ENCODE measurements at places on chromosomes 2 and 18. TPM values are rescaled to one million over a fixed set of nuclear protein-coding genes. Genes with fewer than 3 reads are reported as not detected.
A peak's percentile ranks its signal among the peaks of the same experiment; 100 is the strongest.

CD8B2 gene
- 0.21 TPM for total RNA-seq

OTX1 gene
- 0.27 TPM for total RNA-seq

NGEF gene
- 1.7 TPM for total RNA-seq

GKN2 gene
- 53.3 TPM for total RNA-seq

CNGA3 gene
- 0.18 TPM for total RNA-seq

ANTXR1 gene
- 54.3 TPM for total RNA-seq

IMPA2 gene
- 54.2 TPM for total RNA-seq

NDUFV2 gene
- 108 TPM for total RNA-seq

FEV gene
- not detected for total RNA-seq

CABLES1 gene
- total RNA-seq = 44.2 TPM

GALNT14 gene
- 0.83 TPM for total RNA-seq

KCNG2 gene
- 0.50 TPM for total RNA-seq

DNA sequence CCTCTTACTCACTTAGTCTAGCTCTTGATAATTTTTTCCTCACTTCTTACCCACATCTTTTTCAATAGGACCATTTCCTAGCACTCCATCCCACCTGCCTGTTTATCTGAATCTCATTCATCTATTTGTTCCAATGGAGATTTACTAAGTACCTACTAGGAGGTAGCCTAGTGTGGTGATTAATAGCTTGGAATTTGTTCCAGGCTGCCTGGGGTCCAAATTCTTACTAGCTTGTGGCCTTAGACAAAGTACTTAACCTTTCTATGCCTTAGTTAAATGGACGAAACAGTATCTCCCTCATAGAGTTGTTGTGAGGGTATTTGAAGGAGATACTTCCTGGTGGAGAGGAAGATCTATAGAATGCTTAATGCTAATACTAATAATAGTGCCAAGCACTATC, 42.9 kb upstream of the SERTAD2 start:
- DNase-seq = no peak
- H3K36me3 ChIP-seq = no peaks in the 10 kb centered on the region
- H3K4me1 ChIP-seq = no peaks in the 10 kb centered on the region
- no peaks in the 10 kb centered on the region for H3K27me3 ChIP-seq
- H3K27ac ChIP-seq = no peak overlapping the region
- no peak overlapping the region for H3K4me3 ChIP-seq

- no peaks in the 10 kb centered on the region for H3K36me3 ChIP-seq
- H3K4me1 ChIP-seq = no peaks in the 10 kb centered on the region
- H3K4me3 ChIP-seq = no peak overlapping the region
- no peak for DNase-seq
- no peaks in the 10 kb centered on the region for H3K27me3 ChIP-seq
Observed at GRCh38 chr2:210859314-210859713, 302.9 kb downstream of the CPS1 start.

- no peak overlapping the region for H3K4me3 ChIP-seq
- no peak overlapping the region for H3K27ac ChIP-seq
- H3K27me3 ChIP-seq = no peaks in the 10 kb centered on the region
Observed at GRCh38 chr18:2889761-2890192, 43.0 kb downstream of the EMILIN2 start.

DNA sequence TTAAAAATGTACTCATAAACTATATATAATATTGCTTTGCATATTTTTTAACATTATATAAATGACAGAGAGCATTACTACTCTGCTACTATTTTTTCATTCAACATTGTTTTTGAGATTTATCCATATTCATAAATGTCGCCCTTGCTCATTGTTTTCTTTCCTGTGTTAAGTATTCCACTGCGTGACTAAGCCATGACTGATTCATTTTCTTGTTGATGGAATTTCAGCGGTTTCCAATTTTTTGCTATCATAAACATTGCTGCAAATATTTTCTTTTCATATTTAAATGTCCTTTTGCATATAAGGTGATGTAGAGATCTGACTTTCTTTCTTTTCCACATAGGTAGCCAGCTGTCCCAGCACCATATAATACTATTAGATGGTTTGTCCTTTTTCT, 57.6 kb downstream of the SFXN5 start:
- H3K36me3 ChIP-seq = peaks cover 7% of the 10 kb centered on the region
- H3K27ac ChIP-seq = no peak overlapping the region
- no peak overlapping the region for H3K4me3 ChIP-seq
- no peaks in the 10 kb centered on the region for H3K4me1 ChIP-seq
- no peak for DNase-seq

GRCh38 chr18:12278741-12279682, 24.9 kb downstream of the CIDEA start:
- no peaks in the 10 kb centered on the region for H3K36me3 ChIP-seq
- H3K27me3 ChIP-seq = no peaks in the 10 kb centered on the region
- peak; percentile 74 for DNase-seq

DNA sequence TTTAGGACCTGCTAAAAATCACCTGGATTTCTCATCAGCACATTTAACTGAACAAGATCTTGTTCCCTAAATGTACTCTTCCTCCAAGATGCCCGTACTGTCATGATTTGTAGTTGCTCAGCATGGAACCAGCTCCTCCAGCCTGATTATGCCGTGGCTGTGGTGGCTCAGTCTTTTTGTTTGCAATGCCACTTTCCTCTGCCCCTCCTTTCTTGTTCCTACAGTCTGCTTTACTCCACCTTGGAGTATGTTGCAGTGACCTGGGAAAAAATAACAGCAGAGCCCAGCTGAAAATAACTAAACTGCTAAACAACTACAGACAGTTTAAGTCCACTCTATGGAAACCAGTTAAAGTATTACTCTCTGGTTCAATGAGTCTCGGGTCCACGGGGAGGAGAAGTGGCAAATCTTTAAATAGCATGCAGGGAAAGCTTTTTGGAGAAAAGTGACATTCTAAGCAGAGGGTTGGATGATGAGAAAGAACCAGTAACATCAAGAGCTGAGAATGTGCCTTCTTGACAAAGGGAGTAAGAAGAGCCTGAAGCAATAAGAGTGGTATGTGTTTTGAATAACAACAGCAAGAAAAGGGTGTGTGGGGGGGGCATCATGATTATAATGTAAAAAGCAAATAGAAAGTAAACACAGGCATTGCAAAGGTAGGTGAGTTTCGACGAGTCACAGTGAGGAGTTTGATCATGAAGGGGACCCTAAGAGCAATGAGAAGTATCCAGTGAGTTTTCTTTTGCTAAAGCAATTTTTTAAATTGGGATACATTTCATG, 225.7 kb downstream of the TMX3 start:
- DNase-seq = no peak
- H3K27ac ChIP-seq = no peak overlapping the region
- H3K36me3 ChIP-seq = no peaks in the 10 kb centered on the region
- H3K27me3 ChIP-seq = no peaks in the 10 kb centered on the region

- no peak overlapping the region for H3K4me3 ChIP-seq
- H3K27me3 ChIP-seq = no peaks in the 10 kb centered on the region
- DNase-seq = no peak
- H3K4me1 ChIP-seq = no peaks in the 10 kb centered on the region
- no peak overlapping the region for H3K27ac ChIP-seq
Observed at GRCh38 chr18:34097312-34097711, 127.4 kb downstream of the NOL4 start.

GRCh38 chr2:127183771-127184170, 36.3 kb downstream of the CYP27C1 start:
- H3K4me1 ChIP-seq = no peaks in the 10 kb centered on the region
- H3K4me3 ChIP-seq = no peak overlapping the region
- no peak for DNase-seq
- H3K27ac ChIP-seq = no peak overlapping the region
- no peaks in the 10 kb centered on the region for H3K36me3 ChIP-seq

GRCh38 chr2:134601264-134601663, 117.5 kb downstream of the TMEM163 start:
- H3K27me3 ChIP-seq = no peaks in the 10 kb centered on the region
- no peak overlapping the region for H3K27ac ChIP-seq
- no peak for DNase-seq
- no peaks in the 10 kb centered on the region for H3K4me1 ChIP-seq

DNA sequence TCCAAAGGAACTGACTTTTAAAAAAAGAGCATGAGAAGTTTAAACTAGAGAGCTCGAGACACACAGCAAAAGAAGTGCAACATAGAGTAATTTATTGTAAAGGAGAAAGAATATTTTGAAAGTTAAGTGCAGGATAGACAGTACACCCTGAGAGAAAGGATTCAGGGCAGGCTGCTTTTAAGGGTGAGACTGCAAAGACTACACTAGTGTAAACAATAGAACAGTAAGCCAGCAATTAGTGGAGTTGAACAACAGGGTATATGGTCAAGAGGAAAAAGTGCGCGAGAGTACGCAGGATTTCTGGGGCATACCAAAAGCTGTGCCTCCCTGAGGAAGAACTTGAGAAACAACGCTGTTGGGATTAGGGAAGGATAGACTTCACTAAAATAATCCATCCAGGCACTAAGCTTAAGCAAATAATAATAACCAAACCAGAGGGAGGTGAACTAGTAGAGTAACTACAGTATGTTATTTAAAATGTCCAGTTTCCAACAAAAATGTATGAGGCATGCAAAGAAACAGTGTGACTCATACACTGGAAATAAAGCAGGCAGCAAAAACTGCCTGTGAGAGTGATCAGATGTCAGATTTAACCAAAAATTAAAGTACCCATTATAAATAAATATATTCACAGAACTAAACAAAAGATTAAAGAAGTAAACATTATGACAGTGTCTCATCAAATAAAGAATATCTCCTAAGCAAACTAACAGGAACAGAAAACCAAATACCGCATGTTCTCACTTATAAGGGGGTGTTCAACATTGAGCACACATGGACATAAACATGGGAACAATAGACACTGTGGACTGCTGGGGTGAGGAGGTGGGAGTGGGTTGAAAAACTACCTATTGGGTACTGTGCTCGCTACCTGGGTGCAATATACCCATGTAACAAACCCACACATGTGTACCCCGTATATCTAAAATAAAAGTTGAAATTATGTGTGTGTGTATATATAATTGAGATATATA, 40.5 kb upstream of the EMILIN2 start:
- DNase-seq = no peak
- H3K4me3 ChIP-seq = no peak overlapping the region
- H3K27me3 ChIP-seq = no peaks in the 10 kb centered on the region
- H3K27ac ChIP-seq = no peak overlapping the region

- no peaks in the 10 kb centered on the region for H3K27me3 ChIP-seq
- H3K27ac ChIP-seq = no peak overlapping the region
- H3K4me1 ChIP-seq = no peaks in the 10 kb centered on the region
- DNase-seq = no peak
Observed at GRCh38 chr18:36771245-36771644, 57.6 kb downstream of the TPGS2 start.

GRCh38 chr2:233098618-233099017, 38.5 kb downstream of the INPP5D start:
- no peaks in the 10 kb centered on the region for H3K36me3 ChIP-seq
- no peak for DNase-seq
- H3K27me3 ChIP-seq = no peaks in the 10 kb centered on the region

GRCh38 chr2:176202491-176202890, 14.0 kb downstream of the HOXD1 start:
- DNase-seq = no peak
- no peaks in the 10 kb centered on the region for H3K36me3 ChIP-seq
- no peak overlapping the region for H3K4me3 ChIP-seq
- no peak overlapping the region for H3K27ac ChIP-seq
- H3K4me1 ChIP-seq = no peaks in the 10 kb centered on the region

- no peak overlapping the region for H3K4me3 ChIP-seq
- H3K27me3 ChIP-seq = no peaks in the 10 kb centered on the region
Observed at GRCh38 chr2:223760838-223761502, 76.4 kb downstream of the AP1S3 start.

GRCh38 chr2:47784352-47784851, 1.5 kb downstream of the MSH6 start:
- H3K27me3 ChIP-seq = no peaks in the 10 kb centered on the region
- H3K27ac ChIP-seq = peak overlapping the region; percentile 90
- H3K4me3 ChIP-seq = peak overlapping the region; percentile 92
- peaks cover 15% of the 10 kb centered on the region for H3K4me1 ChIP-seq
- no peaks in the 10 kb centered on the region for H3K36me3 ChIP-seq

- peaks cover 8% of the 10 kb centered on the region for H3K4me1 ChIP-seq
- H3K27ac ChIP-seq = peak overlapping the region; percentile 31
- no peak overlapping the region for H3K4me3 ChIP-seq
- no peaks in the 10 kb centered on the region for H3K27me3 ChIP-seq
- no peaks in the 10 kb centered on the region for H3K36me3 ChIP-seq
Observed at GRCh38 chr2:20565623-20566236, 85.2 kb downstream of the HS1BP3 start.

DNA sequence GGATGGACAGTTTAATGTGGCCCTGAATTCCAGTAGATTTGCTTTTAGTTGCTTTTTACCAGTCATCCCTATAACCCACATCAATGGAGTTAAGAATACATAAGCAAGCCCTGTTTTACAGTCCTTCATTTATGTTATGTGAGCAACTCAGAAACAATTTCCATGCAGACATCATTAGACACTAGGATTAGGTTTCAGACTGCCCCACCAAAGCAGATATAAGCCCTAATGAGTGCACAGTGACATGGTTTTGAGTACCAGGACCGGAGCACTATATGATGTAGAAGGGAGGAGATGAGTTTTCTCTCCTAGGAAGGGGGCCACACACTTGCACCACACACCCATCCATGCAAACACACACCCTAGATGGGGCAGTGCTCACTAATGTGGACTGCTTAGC, 15.5 kb downstream of the KCNS3 start:
- no peaks in the 10 kb centered on the region for H3K36me3 ChIP-seq
- no peak overlapping the region for H3K4me3 ChIP-seq
- H3K27me3 ChIP-seq = no peaks in the 10 kb centered on the region
- H3K27ac ChIP-seq = no peak overlapping the region
- DNase-seq = no peak
- H3K4me1 ChIP-seq = no peaks in the 10 kb centered on the region
